ENCODE measurements at places on chromosomes 5 and 9.

DNA sequence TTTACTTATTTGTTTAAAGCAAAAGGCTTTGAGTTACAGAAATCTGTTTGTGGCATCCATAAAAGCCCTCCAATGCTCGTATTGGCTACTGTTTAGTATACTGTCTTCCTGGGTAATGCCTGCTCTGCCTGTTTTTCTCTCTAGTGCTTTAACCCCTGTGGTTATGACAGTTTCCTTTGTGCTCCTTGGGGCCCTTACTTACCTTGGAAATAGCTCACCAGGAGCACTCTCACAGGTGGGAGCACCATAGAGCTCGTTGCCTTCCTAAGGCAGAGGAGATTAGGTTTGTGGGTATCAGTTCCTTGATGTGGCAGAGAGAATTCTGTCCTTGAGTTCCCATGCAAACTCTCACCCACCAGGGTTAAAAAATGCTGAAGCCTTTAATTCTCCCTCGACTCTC, 242.8 kb downstream of the CDH18 start:
- DNase-seq: no peak

- DNase-seq: no peak
Observed at GRCh38 chr9:108951578-108951977, 17.4 kb downstream of the ABITRAM start.

- DNase-seq: no peak
Observed at GRCh38 chr5:98296426-98296825, 477.0 kb upstream of the RGMB start.

DNA sequence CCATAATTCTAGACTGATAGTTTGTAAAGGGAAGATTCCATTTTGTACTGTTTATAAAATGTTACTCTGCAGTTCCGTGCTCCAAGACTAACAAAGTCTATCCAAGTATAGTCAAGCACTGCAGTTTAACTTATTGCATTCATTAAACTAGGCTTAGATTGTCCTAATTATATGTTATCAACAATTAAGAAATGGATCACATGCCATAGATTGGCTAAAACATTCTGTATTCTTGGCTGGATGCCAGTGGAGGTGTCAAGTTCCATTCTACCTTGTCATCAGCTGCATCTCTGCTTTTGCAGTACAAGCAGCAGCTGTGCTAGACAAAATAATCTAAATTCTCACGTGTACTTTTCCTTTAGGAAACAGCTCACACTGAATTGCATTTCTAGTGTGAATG, 69.4 kb upstream of the MEF2C start:
- no peak for DNase-seq

- peak; percentile 11 for DNase-seq
Observed at GRCh38 chr9:70260606-70261005, 1.8 kb downstream of the SMC5 start.

GRCh38 chr5:87361031-87361445, 51.7 kb downstream of the CCNH start:
- no peak for DNase-seq

DNA sequence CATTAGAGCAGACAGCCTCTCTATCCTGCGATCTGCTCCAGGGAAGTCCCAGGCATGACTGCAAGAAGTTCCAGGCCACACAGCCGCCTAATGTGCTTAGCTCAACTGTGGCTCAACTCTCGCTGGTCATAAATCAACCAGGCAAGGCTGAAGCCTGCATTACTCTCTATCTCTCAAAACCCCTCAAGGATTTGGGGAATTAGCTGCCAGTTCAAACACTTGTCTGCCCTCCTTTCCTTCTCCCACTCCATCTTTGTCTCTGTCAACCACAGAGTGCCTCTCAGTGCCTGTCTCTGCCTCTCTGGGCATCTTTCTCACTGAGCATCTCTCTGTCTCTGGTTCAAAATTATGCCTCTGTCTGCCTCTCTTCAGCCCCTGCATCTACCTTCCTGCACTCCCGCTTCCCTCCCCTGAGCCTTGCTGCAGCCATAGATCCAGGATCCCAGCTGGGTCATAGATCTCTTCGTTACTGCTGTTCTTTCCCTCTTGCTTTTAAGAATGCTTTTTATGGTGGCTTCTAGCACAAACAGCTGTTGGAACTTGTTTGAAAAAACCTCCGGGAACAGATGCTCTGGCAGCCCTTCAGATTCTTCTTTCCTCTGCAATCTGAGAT, 27.9 kb upstream of the GALNT10 start:
- DNase-seq: no peak

DNA sequence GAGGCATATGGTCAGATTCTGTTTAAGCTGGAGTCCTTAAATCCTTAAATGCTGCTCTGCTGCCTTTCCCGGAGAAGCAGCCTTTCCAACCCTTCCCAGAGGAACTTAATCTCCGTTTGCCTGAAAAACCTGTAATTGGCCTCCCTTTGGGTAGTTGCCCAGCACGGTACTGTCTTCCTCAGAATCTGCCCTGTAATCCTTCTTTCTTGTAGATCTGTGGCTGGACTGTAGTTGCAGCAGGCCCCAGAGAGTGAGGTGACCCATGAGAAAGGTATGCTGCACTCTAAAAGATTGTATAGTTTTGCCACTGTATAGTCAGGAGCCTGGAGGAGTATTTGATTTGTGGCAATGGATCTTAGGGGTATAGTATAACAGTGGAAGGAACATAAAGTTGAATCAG, 11.7 kb downstream of the SPIN1 start:
- no peak for DNase-seq

All from memory B cell (primary cell).